ENCODE measurements at places on chromosomes 2 and 18.

- no peak for DNase-seq
These were observed 200.6 kb downstream of the TCF4 start for GRCh38 chr18:55387139-55387984.

- no peak for DNase-seq
These were observed 33.9 kb upstream of the IKZF2 start for GRCh38 chr2:213185147-213185822.

DNA sequence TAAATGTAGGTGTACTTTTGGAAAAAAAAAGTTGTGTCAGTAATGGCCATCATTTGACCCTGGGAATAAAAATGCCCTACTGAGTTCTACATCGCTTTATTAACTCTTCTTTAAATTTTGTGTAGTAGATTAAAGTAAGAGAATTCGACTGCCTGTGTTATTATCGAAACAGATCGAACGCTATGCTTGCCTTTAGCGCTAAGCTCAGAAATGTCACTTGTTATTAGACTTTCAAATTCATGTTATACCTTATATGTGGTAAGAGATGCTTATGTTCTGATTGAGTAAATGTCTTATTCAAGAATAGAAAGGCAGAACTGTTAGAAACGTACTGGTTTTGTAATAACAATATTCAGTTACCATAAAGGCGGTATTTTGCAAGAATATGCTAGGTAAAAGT lies 1.4 kb downstream of the UGP2 start:
- no peak for DNase-seq

GRCh38 chr2:70673041-70673647 lies 94.9 kb downstream of the ADD2 start:
- DNase-seq, result no peak

DNA sequence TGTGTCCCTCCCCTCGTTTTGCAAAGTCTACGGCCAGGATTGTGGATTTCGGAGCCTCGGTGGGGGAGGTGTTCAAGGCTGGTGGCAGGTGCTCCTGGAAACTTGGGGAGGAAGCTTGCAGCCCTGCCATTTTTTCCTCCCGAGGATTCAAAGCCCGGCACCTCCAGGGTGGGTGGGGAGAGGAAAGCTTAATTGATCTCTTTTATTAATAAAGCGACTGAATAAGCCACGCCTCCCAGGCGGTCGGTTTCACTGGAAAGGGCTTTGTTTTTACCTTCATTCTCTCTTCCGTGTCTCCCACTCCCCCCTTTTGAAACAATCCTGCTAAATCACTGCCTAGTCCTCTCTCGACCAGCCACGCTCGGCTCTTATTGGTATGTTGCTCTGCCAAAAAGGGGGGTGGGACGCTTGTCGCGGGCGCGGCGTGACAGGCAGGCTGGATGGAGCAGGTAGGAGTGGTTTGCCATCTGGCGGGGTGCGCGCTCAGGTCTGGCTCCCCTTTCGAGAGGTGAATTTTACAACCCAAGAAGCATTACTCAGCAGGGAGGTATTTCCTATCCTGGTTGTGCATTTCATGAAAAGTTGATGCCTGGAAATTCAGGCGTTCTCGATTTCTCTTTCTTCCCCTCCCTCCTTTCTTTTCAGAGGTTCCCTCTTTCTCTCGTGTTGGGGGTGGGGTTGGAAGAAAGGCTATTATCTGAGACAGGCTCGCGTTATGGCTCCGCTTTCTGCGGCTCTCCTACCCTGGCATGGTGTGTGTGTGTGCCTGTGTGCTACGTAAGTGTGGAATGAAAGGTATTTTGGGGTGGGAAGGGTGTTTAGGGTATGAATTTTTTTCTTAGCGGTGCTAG lies 1.4 kb downstream of the NEDD4L start:
- DNase-seq, result peak; percentile 41

GRCh38 chr18:67300498-67300897 lies 216.0 kb downstream of the DSEL start:
- DNase-seq, result no peak

DNA sequence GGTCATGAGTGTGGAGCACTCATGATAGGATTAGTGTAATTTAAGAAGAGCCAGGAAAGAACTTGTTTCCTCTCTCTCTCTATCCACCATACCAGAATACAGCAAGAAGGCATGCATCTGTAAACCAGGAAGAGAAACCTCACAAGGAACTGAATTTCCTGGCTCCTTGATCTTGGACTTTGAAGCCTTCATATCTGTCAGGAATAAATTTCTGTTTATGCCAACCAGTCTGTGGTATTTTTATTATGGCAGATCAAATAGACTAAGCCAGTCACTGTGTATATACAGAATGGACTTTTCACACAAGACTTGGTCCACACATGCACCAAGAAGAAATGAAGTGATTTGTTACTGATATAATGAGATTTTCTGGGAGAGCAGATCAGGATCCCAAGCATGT lies 930.1 kb upstream of the TMEFF2 start:
- no peak for DNase-seq

DNA sequence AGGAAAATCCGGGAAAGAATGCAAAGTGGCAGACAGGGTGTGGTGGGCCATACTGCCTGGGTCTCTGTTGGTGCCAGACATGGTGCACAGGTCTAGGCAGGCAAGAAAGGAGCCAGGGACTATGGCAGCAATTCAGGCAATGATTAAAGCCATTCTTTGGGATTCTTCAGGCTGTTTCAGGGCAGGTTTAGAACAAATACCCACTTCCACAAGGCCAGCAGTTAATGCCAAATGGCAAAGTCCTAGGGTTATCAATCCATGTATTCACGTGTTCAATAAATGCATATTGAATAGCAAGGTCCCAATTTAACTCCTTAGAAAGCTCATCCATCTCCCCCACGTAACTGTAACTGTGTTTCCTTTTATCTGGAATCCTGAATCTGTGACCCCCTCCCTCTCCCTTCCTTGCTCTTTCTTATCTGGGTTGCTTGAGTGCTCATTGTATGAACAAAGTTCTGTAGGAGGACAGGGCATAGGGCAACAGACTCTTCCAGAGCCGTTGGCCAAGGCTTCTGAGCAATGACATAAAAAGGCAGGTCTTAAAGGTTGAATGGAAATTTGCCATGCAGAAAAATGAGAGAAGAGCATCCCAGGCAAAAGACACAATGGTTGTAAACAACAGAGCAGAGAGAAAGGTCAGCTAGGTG lies 146.8 kb upstream of the KLHL29 start:
- DNase-seq, result no peak

GRCh38 chr2:172090044-172090961 lies 5.0 kb downstream of the DLX1 start:
- no peak for DNase-seq

- DNase-seq, result no peak
These were observed 123.2 kb upstream of the RPRM start for GRCh38 chr2:153601812-153602211.

DNA sequence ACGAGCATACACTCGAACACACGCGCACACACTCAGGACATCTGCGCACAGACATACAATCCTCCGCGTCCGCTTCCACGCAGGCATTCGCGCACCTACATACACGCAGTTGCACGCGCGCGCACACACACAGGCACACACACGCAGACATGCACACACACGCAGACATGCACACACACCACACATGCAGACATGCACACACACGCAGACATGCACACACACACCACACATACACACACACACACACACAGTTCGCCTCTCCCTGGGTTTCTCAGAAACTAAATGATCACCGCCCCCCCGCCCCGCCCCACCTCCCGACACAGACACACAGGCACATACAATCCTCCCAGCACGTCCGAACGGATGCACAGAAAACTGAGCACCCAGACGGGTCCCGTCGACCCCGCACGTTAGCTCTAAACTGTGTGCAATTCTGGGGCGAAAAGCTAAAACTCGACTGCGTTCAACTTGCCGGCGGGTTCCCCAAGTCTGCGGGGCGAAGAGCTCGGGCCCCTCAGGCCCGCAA lies 1.0 kb downstream of the EPHA4 start:
- DNase-seq, result peak; percentile 51

- DNase-seq, result no peak
These were observed 21.4 kb downstream of the ANKRD30B start for GRCh38 chr18:14769381-14769780.

GRCh38 chr18:12921178-12921577 lies 26.6 kb upstream of the SEH1L start:
- DNase-seq, result no peak

DNA sequence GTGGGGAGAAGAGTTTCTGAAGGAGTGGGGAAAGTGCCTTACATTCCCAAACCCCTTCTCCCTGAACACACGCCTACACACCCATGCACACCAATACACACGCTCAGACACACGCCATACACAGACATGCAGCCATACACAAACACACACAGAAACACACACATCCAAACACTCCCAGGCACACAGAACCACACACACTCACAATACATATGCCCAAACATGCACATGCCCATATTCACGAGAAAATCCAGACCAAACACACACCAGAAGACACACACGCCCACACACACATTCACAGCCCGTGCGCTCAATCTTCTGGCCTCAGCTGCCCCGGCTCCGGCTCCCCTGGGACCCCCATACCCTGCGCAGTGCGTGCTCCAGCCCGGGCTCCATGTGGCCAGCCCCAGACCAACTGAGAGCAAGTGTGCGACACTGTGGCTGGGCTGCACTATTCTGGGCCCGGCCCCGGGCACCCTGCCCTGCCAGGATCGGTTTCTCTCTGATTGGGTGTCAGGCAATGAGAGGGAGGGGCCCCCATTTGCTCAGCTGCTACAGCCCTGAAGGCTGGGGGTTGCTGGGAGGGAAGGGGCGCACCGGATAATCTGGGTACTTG lies at the start of gene PRKAG3:
TSS of gene PRKAG3 (minus strand) at position 426 of the 613 bp plus-strand sequence.
- no peak for DNase-seq

- DNase-seq, result no peak
These were observed 430 bp upstream of the CHMP1B start for GRCh38 chr18:11850821-11851145.

DNA sequence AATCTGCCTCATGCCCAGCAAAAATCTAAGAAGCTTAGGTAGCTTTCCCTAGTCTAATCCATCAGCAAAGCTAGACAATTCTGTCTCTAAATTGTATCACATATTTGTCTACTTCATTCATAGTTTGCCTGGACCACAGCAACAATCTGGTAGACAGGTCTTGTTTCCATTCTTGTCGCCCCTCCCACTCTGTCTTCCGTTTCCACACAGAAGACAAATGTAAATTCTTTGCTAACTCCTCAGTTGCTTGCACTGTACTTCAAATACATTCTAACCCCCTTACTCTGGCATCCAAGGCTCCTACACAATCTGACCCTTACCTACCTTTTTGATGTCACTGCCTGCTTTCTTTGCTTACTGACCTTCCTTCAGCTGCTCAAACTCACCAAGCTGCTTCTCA lies 40.1 kb downstream of the THUMPD2 start:
- no peak for DNase-seq

DNA sequence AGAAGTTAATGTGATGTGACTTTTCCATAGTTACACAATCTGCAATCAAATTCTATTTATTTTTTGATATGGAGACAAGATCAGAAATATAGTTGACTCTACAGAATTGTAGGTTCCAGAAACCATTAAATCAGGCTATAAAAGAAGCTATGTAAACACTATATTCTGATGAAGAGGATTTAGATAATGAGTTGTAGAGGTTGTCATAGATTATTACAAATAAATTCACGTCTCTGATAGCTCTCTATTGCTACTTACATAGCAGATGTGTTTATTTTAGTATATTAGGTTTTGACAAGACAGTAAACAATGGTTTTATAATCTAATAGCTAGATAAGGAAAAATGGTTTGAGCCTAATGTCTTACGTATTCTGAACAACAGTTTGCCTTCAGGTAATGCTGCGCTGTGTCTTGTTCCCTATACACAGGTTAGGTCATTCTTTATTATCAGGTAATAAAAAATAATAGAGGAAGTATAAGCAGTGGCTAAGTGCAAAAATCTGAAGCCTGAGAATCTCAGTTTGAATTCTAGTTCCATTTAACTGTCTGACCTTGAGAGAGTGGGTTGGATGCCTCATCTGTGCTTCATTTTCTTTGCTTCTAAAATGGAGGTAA lies 93.4 kb downstream of the PPP1R1C start:
- DNase-seq, result no peak

GRCh38 chr2:236352761-236353593 lies 88.8 kb upstream of the ASB18 start:
- no peak for DNase-seq

- DNase-seq, result no peak
These were observed 163.1 kb downstream of the TXNL1 start for GRCh38 chr18:56475250-56475649.

GRCh38 chr2:40721595-40721994 lies 269.7 kb upstream of the SLC8A1 start:
- DNase-seq, result no peak

DNA sequence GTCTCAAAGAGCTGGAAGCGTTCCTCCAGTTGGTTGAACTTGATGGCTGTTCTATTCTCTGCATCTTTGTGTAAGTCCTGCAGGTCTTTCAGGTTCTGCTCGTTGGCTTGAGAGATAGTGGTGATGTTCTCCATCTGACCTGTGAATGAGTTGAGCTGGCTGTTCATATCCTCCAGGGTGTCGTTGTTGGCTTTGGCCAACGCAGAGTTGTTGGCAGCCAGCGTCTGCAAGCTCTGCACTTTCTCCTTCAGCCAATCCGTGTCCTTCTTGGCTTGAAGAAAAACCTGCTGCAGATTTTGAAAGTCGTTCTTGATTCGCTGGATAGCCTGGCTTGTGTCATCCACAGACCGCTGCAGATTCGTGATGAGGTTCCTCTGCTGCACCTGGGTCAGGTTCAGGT lies 78.8 kb upstream of the THOC1 start:
- DNase-seq, result no peak

- DNase-seq, result no peak
These were observed 28.2 kb downstream of the BIN1 start for GRCh38 chr2:127078666-127079270.

GRCh38 chr2:75340560-75340959 lies 141.2 kb upstream of the TACR1 start:
- no peak for DNase-seq

DNA sequence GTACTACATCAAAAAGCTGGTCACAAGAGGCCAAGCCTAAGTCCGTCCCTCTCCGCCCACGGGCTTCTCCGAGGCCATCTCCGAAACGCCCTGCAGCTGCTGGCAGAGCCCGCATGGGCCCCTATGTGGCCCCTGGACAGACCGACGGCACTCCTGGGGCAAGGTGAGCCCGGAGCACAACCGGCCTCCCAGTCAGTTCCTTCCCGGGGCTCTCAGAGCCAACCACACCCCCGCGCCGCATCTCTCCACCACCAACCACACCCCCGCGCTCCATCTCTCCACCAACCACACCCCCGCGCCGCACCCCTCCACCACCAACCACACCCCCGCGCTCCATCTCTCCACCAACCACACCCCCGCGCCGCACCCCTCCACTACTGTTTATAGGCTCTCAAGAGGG lies 93.5 kb downstream of the ZNF516 start:
- no peak for DNase-seq
